ENCODE measurements at places on chromosomes 13 and 19.

GRCh38 chr19:3109491-3109890, 15.3 kb downstream of the GNA11 start:
- DNase-seq: no peak

GRCh38 chr13:20037908-20038307, 79.4 kb downstream of the ZMYM2 start:
- no peak for DNase-seq

GRCh38 chr19:16627193-16627927, 644 bp downstream of the MED26 start:
- DNase-seq: no peak

GRCh38 chr13:83709426-83710132, 172.7 kb downstream of the SLITRK1 start:
- DNase-seq: no peak

GRCh38 chr19:7612282-7613274, 16.8 kb downstream of the XAB2 start:
- no peak for DNase-seq

DNA sequence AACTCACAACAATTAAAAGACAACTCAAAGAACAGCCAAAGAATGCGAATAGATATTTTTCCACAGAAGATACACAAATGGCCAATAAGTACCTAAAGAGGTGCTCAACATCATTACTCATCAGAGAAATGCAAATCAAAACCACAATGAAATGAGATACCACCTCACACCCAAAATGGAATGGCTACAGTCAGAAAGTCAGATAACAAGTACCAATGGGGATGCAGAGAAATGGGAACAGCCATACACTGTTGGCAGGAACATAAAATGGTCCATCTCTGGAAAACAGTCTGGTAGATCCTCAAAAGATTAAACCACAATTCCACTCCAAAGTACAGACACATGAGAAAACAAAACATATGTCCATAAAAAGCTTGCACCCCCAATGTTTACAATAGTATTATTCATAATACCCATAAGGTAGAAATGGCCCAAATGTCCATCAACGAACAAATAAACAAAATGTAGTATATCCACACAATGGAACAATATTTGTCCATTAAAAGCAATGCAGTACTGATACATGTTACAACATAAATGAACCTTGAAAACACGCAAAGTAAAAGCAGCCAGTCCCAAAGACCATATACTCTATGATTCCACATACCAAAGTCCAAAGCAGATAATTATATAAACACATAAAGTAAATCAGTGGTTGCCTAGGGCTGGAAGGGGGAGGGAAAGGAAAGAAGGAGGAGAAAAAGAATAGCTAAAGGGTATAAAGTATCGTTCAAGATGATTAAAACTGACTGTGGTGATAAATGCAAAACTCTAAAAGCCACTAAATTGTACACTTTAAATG, 19.6 kb downstream of the USP12 start:
- no peak for DNase-seq

DNA sequence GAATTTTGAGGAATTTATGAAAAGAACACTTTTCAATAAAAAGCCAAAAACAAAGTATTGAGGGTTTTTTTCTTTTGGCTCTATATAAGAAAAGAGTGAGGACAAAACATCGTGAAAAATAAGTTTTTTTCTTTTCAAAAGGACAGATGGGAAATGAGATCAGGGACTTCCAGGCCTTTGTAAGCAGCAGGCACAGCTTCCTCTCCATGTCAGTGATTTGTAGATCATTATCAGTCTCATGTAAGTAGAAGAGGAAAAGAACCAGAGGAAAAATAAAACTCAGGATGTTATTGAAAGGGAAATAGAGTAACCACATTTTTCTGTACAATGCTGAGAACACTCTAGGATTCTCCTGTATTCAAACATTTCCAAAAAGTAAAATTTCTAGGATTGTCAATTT, 29.9 kb downstream of the DOCK9 start:
- no peak for DNase-seq

DNA sequence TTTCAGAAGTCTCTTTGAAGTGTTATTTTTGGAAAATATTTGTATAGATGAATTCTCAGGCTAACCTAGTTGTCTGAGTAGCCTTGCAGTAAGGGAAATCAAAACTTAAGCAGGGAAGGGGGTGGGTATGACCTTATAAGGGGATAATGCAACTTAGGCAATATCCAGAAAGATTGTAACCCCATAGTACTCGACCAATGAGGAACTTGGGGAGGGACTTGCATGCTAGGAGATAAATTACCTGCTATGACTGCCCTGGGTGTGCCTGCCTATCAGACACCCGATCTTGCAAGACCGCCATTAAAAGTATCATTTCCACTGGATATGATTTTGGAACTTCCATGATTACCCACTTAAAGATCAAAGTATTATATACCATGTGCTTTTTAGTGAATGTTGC, 23.0 kb upstream of the RFXAP start:
- DNase-seq: no peak

DNA sequence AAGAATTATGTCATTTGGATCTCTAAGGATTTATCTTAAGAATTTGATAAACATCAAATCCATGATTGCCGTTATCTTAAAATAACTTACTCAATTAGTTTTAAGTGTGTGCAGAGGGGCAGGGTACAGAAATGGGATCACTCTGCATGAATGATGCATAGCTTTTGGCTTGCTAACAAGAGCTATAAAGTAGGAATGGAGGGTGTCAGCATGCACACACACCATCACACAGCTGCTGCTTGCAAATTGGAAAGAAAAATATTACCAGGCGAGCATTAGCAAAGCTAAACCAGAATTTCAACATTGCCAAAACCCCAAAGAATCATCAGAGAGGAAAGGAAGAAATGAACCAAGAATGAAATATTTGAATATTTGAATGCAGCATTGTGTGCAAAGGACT, 580.6 kb downstream of the LMO7 start:
- no peak for DNase-seq

DNA sequence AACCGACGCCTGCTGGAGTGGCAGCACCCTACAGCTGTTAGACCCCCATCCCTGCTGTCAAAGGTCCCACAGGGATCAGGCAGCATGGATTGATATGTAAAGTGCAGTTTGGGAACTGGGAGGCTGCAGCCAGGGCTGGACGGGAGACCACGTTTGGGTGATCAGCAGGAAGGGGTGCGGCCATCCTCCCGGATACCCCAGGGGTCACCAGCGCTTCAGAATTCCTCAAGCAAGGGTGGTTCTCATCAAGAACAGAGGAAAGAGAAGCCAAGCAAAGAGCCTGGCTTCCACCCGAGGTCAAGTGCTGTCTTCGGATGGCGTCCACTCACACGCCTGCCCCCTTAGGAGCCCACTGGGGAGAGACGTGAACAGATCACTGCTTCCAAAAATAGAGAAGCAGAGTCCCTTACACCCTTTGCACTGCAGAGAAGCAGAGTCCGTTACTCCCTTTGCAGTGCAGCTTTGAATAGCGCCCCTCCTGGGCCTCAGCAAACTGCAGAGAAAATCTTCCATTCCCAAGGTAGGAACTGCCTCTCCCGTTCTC, 35.5 kb downstream of the DHRS12 start:
- DNase-seq: peak; percentile 58

- no peak for DNase-seq
Measured at GRCh38 chr19:375395-376110, 31.0 kb upstream of the MIER2 start.

DNA sequence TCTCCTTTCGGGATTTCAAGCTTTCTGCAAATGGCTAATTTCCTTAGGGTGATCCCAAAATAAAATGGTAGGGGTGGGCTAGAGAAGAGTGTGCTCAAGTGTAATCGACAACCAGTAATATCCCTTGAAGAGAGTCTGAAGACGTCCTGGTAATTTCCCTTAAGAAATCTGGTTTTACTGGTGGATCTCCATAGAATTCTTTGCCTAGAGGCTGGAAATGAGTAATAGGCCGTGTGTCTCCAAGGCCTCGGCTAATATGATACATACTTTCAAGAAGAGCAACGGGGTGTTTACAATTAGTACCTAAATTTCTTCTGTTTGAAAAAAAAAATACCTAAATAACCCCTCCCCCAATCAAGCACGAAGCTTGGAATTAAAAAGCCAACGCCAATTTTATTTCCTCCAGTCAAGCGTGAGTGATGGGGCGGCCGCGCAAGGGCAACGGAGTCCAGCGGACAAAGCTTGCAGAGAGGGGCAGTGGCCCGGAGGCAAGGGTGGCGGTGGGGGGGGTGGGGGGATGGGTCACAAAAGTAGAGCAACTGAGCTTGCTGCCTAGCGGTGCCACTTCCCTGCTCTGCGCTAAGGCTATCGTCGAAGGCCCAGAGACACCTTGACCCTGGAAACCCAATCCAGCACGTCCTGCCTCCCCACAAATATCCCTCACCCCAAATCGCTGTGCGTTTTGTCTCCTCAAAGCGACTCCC, 7.8 kb downstream of the SOX21 start:
- peak; percentile 32 for DNase-seq

GRCh38 chr13:72505376-72505775, 222.1 kb downstream of the MZT1 start:
- DNase-seq: no peak

GRCh38 chr19:37933937-37934358, 26.9 kb downstream of the SIPA1L3 start:
- DNase-seq: no peak

Measured in WTC11 (cell line).